ENCODE measurements at places on chromosomes 12 and 14. TPM values are rescaled to one million over a fixed set of nuclear protein-coding genes. Genes with fewer than 3 reads are reported as not detected.

DNA sequence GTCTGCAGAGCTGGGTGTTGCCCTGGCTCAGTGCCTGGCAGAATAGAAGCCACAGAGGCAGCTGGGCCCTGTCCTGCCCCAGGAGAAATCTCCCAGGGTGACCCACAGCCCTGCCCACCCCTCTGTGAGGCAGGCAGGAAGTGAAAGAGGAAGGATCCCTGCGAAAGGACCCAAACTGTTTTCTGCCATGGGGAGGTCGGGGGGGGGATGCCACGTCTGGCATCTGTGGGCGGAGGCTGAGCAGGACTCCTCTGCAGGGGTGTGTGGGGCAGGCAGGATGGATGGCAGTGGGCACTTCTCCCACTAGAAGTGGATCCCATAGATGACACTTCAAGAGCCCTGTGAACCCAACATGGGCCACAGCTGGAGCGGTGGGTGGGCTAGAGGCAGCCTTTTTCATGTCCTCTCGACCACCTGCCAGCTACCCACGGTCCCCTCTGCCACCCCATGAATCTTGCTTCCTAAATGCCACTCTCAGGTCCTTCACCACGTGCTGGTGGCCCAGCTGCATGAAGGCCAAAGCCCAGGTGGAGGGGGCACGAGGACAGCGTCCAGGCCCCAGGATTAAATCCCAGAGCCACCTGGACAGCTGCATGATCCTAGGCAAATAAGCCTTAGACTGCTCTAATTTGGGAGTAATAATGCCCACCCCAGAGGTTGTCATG is 3.6 kb downstream of the PAPLN start:
- H3K36me3 ChIP-seq = no peaks in the 10 kb centered on the region
- no peaks in the 10 kb centered on the region for H3K27me3 ChIP-seq
- no peak overlapping the region for H3K4me3 ChIP-seq
- DNase-seq = no peak

DNA sequence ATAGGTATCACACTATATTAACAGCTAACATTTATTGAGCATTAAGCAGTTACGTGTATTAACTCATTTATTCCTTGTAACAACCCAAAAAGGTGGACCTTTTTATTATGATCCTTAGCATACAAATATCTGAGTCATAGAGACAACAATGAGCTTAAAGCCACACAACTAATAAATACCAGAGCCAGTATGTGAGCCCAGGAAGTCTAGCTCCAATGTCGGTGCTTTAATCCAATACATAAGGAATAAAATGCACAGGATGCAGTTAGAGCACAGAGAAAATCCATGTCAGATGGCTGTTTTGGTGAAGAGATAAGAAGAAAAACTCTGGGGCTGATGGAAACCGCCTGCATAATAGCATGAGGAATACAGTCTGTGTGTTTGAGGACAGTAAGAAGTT is 888.6 kb downstream of the TMTC2 start:
- no peak for DNase-seq
- H3K4me1 ChIP-seq = peaks cover 22% of the 10 kb centered on the region
- no peaks in the 10 kb centered on the region for H3K36me3 ChIP-seq

DNA sequence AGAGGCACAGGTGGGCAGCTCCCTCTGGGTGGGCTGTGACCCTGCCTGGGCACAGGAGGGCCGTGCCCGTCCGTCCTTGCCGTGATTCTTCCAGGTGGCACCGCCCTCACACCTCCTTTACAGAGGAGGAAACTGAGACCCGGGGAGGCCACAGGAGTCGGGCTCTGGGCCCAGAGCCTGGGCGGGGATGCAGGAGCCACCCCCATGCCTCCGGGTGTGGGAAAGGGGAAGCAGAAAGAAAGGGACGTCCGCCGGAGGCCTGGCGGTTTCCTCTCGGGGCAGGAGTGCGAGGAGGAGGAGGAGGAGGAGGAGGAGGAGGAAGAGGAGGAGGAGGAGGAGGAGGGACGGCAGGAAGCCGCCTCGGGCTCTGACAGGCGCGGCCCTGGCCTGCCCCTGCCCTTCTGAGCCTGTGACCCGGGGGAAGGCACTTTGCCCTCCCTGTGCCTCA is 23.0 kb downstream of the SH2B3 start:
- no peak overlapping the region for H3K4me3 ChIP-seq
- no peaks in the 10 kb centered on the region for H3K27me3 ChIP-seq
- H3K27ac ChIP-seq = no peak overlapping the region
- peaks cover 36% of the 10 kb centered on the region for H3K4me1 ChIP-seq
- H3K36me3 ChIP-seq = no peaks in the 10 kb centered on the region

- no peak for DNase-seq
- H3K27me3 ChIP-seq = no peaks in the 10 kb centered on the region
- H3K27ac ChIP-seq = no peak overlapping the region
- no peak overlapping the region for H3K4me3 ChIP-seq
- no peaks in the 10 kb centered on the region for H3K36me3 ChIP-seq
Measured at GRCh38 chr14:95183532-95184412, 26.4 kb upstream of the DICER1 start.

DNA sequence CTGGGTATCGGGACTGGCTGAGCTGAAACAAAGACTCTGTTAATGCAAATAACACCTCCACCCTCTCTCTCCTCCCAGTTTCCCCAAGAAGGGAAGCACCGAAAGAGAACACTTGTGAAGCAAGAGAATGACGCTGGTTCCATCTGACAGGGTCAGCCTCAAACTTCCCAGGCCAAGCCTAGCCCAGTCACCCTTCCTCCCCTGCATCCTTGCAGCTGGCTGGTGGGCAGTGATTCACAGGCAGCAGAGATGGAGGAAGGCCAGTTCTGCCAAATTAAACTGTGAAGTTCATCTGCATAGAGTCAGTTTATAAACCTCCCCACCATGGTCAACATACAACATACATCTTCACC is 2.8 kb downstream of the LRRC74A start:
- H3K4me3 ChIP-seq = no peak overlapping the region
- no peak for DNase-seq
- H3K36me3 ChIP-seq = no peaks in the 10 kb centered on the region
- H3K4me1 ChIP-seq = no peaks in the 10 kb centered on the region
- H3K27ac ChIP-seq = no peak overlapping the region

GRCh38 chr14:99744199-99744872 is 48.9 kb upstream of the EML1 start:
- no peaks in the 10 kb centered on the region for H3K4me1 ChIP-seq
- no peak overlapping the region for H3K27ac ChIP-seq
- no peaks in the 10 kb centered on the region for H3K27me3 ChIP-seq
- H3K4me3 ChIP-seq = no peak overlapping the region
- DNase-seq = no peak
- H3K36me3 ChIP-seq = no peaks in the 10 kb centered on the region

- H3K36me3 ChIP-seq = no peaks in the 10 kb centered on the region
- no peaks in the 10 kb centered on the region for H3K27me3 ChIP-seq
- no peak overlapping the region for H3K4me3 ChIP-seq
- H3K4me1 ChIP-seq = no peaks in the 10 kb centered on the region
- DNase-seq = no peak
Measured at GRCh38 chr14:65164825-65165135, 62.5 kb upstream of the MAX start.

- no peak overlapping the region for H3K4me3 ChIP-seq
- DNase-seq = no peak
- H3K36me3 ChIP-seq = no peaks in the 10 kb centered on the region
- H3K27me3 ChIP-seq = no peaks in the 10 kb centered on the region
- no peaks in the 10 kb centered on the region for H3K4me1 ChIP-seq
Measured at GRCh38 chr12:48643011-48643410, 39.0 kb downstream of the KANSL2 start.

C14orf132 gene
- total RNA-seq = 3.4 TPM

TCL1B gene
- total RNA-seq = not detected

INSM2 gene
- not detected for total RNA-seq

ATL1 gene
- total RNA-seq = 1.4 TPM

OTOGL gene
- total RNA-seq = not detected

CIT gene
- 54.2 TPM for total RNA-seq
